CD4-positive, alpha-beta T cell treated with Interleukin-17A for 4 hours (primary cell): ENCODE measurements at places on chromosomes 1 and 21.

DNA sequence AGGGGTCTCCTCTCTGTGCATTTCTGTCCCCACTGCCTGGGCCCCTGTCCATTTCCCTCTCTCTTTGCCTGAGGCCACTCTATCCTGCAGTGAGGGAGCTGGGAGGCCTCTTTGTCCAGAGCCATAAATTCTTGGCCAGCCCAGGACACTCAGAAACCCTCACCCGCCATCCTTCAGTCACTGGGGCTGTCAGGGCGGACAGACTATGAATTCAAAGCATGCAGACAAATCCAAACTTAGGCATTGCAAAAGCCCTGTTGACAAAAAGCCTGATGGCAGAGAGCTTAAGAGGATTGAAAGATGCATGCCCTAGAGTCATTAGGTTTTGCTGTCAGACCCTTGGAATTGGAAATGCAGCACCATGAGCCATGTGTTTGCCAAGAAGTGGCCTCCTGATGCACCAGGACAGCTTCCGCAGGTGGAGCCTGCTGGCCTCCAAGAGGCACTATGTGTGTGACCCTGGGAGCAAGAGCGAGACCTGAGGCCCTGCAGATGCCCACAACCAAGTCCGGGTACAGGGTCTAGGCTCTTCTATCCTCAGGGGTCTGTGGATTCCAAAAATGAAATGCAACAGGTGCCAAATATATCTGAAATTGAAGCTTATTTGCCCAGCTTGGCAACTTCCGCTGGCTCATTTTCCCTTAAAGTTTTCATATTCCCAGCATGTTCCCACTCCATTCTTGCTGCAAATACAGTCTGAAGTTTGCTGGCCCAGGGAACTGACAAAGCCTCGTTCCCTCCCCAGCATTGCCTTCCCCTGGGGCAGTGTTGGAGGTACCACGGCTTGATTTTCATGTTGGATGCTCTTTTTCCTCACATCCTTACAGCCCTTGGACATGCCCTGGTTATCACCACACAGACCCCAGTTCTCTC lies 177.9 kb downstream of the PGBD5 start:
- no peak for DNase-seq

DNA sequence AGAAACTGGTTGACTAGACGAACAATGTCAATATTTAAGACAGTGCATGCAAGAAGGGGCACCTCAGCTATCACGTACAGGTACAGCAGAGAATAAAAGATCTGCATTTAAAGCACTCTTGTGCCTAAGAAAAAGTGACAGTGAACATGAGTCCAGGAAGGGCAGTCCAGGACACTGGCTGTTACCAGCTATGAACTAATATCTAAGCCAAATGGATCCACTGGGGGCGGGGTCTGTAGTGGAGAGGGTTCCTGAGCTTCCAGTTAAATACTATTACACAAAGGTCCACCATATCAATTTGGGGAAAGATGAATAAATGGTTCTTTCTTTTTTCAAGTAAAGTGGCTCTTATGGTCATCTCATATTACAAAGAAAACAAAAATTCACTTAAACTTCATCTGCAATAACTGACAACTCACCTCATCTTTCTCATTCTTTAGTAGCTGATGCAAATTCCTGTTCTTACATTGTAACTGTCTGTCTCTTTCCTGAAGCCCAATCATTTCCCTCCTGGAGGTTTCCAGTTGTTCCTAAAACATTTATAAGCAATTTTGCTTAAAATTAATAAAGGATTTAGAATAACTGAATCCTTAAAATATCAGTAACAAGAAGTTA lies 24.5 kb downstream of the SSX2IP start:
- DNase-seq: no peak

DNA sequence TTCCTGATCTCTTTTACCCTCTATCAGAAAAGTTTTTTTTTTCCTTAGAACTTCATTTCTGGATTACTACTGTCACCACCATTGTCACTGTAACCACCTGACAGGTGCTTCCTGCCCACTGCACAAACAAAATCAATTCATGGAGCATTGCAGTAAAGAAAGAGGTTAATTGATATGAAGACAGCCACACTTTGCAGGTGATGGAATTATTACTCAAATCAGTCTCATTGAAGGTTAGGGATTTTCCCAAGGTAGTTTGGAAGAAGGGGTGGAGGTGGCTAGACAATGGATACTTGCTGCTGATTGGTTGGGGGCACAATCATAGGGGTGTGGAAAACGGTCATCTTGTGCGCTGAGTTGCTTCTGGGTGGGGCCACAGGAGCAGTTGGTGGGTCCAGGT lies 230.8 kb upstream of the CACYBP start:
- DNase-seq: no peak

- DNase-seq: no peak
Measured at GRCh38 chr1:28986306-28986910, 72.0 kb downstream of the EPB41 start.

- DNase-seq: no peak
Measured at GRCh38 chr1:201656311-201657032, 117.5 kb downstream of the NAV1 start.

GRCh38 chr1:150065184-150065871 lies 2.2 kb upstream of the VPS45 start:
- no peak for DNase-seq

- no peak for DNase-seq
Measured at GRCh38 chr1:87089823-87090222, 175.4 kb downstream of the HS2ST1 start.

DNA sequence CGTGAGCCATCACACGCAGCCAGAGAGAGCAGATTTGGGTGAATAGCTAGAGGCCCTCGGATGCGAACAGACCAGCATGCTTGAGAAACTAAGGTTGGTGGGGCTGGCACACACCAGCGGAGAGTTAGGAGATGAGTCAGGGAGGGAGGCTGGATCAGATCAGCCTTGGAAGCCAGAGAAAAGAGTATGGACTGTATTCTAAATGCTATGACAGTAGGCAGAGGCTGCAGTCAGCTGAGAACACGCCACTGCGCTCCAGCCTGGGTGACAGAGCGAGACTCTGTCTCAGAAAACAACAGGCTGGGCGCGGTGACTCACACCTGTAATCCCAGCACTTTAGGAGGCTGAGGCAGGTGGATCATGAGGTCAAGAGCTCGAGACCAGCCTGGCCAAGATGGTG lies 4.0 kb upstream of the PLEKHM2 start:
- DNase-seq: no peak
